HFF-Myc (cell line): ENCODE measurements at places on chromosomes 4 and X.

GRCh38 chrX:151750511-151750910, 16.0 kb downstream of the CNGA2 start:
- no peak for DNase-seq

- DNase-seq, result no peak
These were observed 156.6 kb upstream of the TLL1 start for GRCh38 chr4:165716472-165716871.

DNA sequence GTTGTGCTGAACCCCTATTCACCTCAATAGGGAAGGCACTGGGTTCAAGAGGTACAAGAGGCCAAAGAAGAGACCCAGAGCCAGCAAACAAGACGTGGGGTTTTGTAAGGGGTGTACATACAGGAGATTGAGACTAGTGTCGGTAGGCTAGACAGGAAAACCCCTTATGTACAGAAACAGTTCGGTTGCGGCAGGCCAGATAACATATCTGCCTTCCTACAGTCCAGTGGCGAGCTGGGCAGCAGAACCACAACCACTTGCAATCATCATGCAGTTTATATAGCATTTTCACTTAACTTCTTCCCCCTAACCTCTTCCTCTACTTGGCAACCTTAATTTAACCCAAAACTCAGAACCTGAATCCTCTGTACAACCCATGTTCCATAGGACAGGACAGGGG, 422.2 kb downstream of the PDHA2 start:
- DNase-seq, result no peak

DNA sequence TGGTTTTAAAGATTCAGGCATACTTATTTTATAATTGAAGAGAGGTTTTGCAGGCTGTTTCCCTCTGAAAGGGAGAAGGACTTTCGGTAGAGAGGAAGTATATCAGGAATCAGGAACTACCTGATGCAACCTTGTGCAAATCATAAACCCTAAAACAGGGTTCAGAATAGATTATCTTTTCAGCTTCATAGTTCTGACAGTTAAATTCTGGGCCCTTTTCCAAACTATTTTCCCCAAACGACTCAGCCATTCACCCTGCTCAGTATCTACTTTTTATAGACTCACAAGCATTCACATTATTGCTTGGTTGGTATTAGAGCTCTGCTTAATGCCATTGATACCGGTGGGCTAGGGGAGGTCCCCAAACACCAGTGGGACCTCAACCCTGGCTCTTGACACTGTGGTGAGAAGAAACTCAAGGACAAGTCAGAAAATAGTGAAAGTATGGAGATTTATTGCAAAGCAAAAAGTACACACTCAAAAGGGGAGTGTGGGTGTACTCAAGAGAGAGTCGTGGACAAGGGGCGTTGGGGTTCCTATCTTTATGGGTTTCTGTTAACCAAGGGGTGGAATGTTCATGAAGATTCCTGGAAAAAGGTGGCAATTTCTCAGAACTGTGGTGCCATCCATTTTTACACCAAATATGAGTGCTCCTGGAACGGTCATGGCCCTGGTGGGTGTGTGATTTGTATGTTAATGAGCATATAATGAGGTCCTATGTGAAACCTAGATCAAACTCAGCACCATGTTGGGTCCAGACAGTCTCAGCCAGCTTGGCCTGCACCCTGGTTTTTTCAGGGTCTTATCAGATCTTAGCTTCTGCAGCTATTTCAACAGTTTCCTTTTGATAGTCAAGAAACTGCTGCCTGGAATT, 238.3 kb downstream of the DCLK2 start:
- DNase-seq, result no peak

- no peak for DNase-seq
These were observed 396.4 kb upstream of the BOD1L1 start for GRCh38 chr4:14023896-14024295.

- no peak for DNase-seq
These were observed 212.2 kb downstream of the CBR4 start for GRCh38 chr4:168797738-168798375.

DNA sequence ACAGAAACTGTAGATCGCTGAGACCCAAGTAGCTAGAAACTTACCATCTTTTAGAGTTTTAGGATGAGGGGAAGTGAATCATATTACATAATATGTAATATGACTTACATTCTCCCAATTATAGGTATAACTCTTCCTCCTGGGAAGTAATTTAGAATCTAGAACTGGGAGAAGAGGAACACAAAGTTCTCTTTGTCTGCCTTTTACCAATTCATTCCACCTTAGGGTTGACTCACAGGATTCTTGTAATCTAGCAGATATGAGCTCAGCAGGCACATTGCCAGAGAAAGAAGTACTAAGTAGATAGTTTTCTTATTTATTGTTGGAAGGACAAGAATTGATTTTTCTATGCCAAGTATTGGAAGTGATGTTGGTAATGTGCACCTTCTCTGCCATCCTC, 58.0 kb upstream of the CCSER1 start:
- no peak for DNase-seq

- DNase-seq, result no peak
These were observed 146.2 kb upstream of the HHIP start for GRCh38 chr4:144499777-144500176.

- DNase-seq, result no peak
These were observed 137.4 kb downstream of the FRYL start for GRCh38 chr4:48642421-48643374.

- no peak for DNase-seq
These were observed 85.5 kb downstream of the DRD5 start for GRCh38 chr4:9866931-9867330.

GRCh38 chr4:18042754-18043153, 21.2 kb upstream of the LCORL start:
- DNase-seq, result no peak

DNA sequence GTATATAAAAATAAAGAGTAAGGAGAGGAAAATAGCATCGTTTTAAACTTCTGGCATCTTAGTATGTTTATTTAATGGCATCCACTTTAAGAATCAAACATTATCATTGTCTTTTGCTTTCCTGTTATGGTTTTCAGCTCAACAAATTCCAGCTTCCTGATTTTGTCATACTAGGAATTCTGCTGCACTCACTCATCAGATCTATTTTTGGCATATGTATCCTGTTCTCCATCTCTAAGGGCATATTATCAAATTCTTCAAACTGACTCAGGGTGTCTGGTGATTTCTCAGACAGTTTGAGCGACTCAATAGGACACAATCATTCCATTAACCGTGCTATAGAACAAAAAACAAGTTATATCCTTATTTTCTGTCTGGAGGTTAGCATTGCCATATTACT, 248.5 kb upstream of the DIAPH2 start:
- no peak for DNase-seq

DNA sequence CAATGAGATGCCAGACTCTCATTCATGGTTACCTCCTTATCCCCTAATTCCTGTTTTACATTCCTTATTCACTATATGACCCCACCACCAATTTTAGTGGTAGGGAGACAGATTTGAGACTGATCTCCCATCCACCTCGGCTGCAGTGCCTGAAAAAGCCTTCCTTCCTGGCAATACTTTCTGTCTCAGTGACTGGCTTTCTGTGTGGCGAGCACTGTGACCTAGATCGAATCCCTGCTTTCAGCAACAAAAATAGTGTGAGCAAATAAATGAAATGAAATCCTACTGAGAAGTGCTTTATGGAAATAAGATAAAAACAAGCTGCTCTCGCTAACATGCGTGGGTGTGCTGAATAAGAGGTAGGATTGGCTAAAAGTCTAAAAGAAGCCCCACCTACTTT, 165.3 kb downstream of the GPM6A start:
- no peak for DNase-seq

GRCh38 chr4:98603683-98604521, 54.5 kb downstream of the TSPAN5 start:
- no peak for DNase-seq

DNA sequence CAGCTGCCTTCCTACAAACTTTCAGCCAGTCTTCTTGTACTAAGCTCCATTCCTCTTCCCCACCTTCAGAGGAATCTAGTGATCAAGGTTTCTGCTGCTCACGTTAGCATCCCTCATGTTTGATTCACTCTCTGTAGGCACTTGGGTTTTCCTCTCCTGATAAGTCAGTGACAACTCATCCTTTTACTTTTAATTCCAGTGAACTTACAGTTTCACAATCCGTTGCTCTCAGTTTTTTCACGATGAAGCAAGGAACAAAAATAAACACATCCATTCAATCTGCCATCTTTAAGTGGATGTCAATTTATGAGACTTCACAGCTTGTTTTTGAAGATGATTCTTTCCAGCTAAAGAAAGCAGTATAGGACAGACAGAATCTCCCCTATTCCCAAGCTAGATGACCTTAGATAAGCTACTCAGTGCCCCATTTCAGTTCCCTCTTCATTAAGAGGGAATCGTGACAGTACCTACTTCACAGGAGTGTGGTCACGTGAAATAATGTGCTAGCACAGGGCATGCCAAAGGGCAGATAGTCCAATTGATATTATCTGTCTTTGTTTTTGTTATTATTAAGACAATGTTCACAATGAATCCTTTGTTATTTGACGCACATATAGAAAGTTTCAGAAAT, 234.3 kb downstream of the PALLD start:
- no peak for DNase-seq

DNA sequence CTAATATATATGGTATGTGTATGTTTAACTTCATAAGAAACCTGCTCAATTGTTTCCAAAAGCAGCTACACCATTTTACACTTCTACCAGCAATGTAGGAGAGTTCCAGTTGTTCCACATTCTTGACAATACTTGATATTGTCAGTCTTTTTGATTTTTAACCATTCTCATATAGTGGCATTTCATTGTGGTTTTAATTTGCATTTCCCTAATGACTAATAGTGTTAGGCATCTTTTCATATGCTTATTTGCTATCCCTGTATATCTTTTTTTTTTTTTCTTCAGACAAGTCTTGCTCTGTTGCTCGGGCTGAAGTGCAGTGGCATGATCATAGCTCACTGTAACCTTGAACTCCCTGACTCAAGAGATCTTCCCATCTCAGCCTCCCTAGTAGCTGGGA, 58.2 kb upstream of the TRIM2 start:
- no peak for DNase-seq

GRCh38 chr4:182426901-182427300, 183.7 kb downstream of the TENM3 start:
- DNase-seq, result no peak
